NCI-H1694 treated with DMSO at 0.1 percent for 48 hours (cell line): ENCODE measurements at places on chromosomes 6 and 20.

DNA sequence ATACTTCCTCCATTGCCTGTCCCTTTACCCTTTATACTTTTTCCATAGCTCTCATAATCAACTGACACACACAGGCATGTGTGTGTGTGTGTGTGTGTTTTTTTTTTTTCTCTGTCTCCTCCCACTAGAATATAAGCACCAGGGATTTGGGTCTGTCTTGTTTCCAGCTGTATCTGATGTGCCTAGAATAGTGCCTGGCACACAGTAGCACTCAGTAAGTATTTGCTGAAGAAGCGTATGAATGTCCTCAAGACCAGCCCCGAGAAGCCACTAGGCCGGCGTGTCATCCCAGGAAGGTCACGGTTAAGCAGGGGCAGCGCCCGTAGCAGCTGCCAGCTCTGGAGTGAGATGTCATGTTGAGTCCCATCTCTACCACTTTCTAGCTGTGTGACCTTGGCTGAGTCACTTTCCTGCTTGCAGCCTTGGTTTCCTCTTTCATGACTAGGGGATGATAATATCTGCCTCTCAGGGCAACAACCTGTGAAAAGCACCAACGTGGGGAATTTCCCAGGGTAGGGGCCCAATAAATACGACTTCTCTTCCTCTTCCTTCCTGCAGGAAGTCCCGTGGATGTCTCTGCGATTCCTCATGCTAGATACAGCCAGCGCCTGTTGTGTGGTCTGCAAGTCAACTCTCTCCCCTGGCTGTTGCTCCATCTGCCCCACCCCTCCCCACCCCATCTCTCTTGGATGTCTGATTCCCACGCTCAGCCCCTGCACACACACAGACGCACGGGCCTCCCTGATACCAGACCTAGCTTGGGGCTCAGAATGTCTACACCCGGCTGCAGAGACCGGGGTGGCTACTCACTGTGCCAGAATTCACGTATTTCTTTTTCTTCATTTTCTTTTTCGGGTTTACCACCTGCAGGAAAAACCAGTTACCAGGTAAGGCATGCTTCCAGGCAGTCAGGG is 58.1 kb downstream of the RAB44 start:
- no peak for DNase-seq

DNA sequence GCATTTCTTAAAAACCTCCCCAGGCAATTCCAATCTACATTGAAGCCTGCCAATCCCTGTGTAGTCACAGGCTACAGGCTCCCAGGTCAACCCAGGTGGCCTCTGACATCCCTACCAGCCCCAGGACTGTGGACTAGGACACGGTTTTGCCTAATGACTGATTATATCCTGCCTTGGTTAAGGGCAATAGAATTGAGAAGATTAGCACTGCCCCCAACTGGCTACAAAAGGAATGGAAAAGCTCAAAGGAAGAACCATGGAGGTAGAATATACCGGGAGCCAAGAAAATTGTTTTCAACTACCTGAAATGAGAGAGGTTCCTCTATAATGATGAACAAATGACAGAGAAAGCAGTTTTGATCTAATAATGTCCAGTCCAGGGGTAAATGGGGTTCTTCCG is 421.1 kb upstream of the AGPAT4 start:
- DNase-seq: peak; percentile 2

DNA sequence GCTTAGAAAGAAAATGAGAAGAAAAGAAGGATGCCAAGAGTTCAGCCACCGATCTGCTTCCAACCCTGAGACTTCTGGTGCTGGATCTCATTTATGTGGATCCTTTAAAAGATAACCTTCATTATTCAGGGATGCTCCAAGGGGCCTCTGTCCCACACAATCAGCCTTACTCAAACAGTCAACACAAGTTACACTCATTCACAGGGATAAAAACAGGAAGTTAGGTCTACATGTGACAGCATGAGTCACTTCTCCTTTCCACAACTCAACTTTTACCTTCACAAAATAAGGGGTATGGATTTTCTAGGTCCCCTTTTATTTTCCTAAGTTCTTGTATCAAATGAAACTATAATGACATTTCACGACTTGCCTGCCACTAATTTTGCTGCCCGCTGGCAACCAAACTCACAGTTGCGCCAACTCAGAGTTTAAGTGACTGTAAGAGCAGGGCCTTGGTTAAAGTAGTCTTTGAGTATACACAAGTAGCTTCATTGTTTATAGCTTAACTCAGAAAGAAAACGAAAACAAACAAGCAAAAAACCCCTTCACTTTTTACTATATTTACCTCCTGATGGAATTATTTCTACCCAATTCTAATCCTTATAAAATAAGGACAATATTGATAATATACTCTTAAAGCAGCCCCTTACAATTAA is 278.8 kb upstream of the RUNX2 start:
- DNase-seq: peak; percentile 3

- no peak for DNase-seq
These were observed 270.2 kb downstream of the SMOC2 start for GRCh38 chr6:168711049-168711640.

- no peak for DNase-seq
These were observed 16.9 kb downstream of the RBM38 start for GRCh38 chr20:57408131-57408530.

DNA sequence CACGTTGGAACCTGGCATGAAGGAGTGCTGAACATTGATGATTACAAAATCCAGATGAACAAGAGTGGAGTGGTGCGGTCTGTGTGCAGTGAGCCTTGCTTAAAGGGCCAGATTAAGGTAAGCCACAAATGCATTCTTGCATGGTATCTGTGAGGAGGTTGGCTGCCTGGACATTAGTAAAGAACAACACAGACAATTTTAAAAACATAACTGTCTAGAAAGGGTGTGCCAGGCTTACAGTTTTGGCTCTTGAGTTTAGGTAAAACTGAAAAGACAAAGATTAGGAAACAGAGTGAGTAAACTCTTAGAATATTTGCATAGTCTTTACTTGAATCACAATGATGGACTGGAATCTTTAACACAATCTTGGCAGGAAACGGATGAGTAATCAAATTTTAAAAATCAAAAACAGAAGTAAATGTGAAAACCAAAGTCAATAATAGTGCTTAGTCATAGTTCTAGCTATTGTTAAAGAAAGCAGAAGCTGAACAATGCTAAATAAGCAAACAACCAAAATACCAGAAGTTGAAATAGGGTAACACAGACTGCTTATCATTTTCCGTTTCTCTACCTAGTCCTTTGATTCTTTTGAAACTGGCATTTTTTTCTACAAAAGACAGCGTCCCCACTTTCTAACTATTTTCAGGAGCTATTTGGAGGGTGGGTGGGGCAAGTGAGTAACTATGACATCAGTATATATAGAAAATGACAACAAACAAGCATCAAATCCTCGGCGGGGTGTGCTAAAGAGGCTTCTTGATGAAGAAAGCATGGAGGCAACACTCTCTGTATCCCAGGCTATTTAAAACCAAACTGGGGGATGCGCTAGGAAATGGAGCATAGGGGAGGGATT is 185.8 kb upstream of the RAB32 start:
- no peak for DNase-seq

- DNase-seq: no peak
These were observed 83.9 kb upstream of the AFDN start for GRCh38 chr6:167742719-167743303.

DNA sequence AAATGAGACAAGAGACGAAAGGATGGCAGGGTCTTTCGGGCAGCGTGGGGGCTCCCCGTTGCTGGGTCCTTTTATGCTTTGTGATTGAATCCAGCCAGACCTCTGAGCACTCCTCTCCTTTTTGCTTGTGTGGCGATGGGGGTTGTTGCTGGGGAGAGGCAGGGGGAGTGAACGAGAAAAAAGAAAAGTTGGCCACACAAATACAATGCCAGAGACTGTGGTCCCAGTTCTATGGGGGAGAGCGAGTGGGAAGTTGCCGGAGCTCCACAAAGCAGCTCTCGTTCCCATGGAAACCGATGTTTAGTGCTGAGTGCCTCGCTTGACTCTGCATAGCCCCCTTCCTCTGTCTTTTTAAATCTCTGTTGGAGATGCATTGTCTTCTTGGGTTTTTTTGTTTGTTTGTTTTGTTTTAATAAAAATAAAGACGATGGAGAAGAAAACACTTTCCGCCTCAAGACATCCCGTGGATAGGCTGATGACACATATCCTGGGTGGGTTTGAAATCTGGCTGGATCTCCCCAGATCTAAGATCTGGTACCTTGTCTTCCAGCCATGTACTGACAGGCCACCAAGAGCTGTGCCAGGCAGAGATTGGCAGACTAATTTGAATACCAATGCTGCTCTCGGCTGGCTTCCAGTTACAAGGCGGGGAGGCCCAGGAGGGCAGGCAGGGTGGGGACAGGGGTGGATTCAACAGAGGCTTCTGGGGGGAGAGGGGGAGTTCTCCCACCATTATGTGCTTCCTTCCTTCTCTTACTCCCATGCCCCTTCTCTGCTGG is 529.3 kb downstream of the QKI start:
- DNase-seq: no peak

- no peak for DNase-seq
These were observed 221.2 kb upstream of the LAMP5 start for GRCh38 chr20:9293145-9293544.

- DNase-seq: no peak
These were observed 149.8 kb downstream of the EYS start for GRCh38 chr6:65557224-65557623.

- DNase-seq: no peak
These were observed 6.4 kb downstream of the FAM83D start for GRCh38 chr20:38932457-38933120.

DNA sequence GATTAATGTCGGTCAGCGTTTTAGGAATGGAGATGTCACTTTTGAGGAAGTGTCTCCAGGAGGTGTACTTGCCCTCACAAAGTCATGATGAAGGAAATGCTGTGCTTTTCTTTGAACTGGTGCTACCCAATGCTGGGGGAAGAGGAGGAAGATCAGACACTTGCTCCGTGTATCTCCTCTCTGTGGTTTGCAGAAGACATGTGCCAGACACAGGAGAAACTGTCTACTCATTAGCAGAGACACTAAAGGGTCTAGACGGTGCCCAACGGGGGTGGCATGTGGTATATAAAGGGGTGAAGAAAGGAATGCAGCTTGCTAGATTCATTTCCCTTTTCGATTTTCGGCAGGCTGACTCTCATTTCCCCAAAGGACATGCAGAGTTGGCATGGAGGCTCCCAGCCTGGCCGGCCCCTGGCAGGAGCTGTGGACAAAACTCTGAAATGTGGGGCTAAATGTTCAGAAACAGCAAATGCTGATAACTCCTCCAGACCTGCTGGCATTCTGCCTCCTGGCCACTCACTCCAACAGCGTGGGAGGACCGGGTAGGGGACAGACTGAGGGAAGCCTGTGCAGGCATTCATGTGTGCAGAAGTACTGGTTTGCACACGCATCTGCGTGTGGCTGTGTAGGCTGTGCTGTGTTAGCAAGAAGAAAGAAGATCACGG is 59.6 kb upstream of the QKI start:
- DNase-seq: no peak

GRCh38 chr6:113558431-113558830 is 298.7 kb upstream of the MARCKS start:
- peak; percentile 69 for DNase-seq

- DNase-seq: no peak
These were observed 32.9 kb downstream of the FRK start for GRCh38 chr6:116027801-116028200.

DNA sequence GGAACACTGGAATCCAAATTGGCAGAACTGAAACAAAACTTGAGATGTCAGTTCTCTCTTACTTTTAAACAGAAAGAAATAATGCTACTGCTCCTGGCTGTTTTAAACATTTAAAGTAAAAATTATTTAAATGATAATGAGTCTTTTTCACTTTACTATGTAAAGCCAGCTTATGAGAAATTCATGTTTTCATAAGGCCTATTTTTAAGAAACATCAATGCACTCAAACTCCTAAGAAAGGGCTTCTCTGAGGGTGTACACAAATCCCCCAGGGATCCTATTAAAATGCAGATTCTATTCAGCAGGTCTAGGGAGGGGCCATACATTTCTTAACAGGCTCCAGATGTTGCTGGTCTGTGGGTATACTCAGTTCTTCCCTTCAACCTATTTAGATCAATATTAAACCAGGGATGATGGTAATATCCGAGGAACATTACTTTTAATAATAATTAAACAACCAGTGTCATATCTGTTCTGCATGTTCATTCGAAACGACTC is 2.3 kb downstream of the FERMT1 start:
- DNase-seq: no peak

GRCh38 chr6:105646391-105646867 is 243.5 kb upstream of the PREP start:
- DNase-seq: no peak

- no peak for DNase-seq
These were observed 382.5 kb downstream of the PRKN start for GRCh38 chr6:162345051-162345511.

DNA sequence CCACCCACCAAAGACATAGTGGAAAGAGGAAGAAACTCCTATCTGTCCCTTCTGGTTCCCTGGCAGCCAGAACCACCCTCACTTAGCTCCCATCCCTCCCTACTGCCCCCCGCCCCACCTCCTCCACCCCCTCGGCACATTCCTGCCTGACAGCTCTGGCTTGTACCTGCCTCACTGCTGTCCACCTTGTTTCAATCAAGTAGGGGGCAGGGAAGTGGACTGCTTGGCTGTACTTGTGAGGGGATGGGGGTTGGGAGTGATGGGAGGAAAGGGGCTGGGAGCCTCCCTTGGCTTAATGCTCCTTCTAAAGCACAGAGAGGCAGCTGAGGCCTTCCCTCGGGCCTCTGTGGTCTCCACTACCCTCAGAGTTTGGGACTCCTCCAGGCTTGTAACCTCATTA is 22.1 kb upstream of the ZNF76 start:
- DNase-seq: no peak

- no peak for DNase-seq
These were observed 99.7 kb downstream of the IRF4 start for GRCh38 chr6:491233-491632.

DNA sequence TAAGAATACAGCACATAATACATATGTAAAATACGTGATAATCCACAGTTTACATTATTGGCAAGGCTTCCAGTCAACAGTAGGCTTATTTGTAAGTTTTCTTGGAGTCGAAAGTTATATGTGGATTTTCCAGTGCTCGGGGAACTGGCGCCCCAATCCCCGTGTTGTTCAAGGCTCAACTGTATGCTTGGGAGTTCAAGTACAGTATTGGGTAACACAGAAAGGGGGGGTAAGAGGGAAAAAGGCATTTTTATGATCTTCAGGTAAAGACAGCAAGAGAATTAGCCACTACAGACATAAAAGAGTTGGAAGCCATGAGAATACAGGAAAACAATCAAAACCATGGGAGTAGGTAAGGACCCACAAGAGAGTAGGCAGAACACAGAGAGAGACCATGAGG is 16.4 kb downstream of the PSMB1 start:
- no peak for DNase-seq
